ENCODE measurements at places on chromosomes 16 and 17.
A peak's percentile ranks its signal among the peaks of the same experiment; 100 is the strongest.

GRCh38 chr16:63981639-63982038 is 1140.2 kb downstream of the CDH11 start:
- no peak for DNase-seq

GRCh38 chr17:31175237-31175636 is 80.5 kb downstream of the NF1 start:
- DNase-seq = no peak

DNA sequence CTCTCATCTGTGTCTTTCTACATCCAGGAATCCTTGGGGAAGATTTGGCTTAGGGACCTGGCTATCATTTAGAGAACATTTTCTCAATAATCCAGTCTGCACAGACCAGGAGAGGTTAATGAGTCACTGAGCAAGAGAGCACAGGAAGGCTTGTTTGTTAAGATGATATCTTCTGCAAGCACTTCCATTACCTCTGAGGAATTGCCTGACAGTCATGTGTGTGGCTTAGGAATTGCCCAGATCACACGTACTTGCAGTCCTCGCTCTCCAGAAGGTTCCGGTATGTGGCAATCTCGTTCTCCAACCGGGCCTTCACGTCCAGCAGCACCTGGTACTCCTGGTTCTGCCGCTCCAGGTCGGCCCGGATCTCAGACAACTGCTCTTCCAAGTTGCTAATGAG is 3.3 kb downstream of the KRT37 start:
- no peak for DNase-seq

GRCh38 chr17:42985225-42985624 is 4.9 kb downstream of the RUNDC1 start:
- peak; percentile 90 for DNase-seq

DNA sequence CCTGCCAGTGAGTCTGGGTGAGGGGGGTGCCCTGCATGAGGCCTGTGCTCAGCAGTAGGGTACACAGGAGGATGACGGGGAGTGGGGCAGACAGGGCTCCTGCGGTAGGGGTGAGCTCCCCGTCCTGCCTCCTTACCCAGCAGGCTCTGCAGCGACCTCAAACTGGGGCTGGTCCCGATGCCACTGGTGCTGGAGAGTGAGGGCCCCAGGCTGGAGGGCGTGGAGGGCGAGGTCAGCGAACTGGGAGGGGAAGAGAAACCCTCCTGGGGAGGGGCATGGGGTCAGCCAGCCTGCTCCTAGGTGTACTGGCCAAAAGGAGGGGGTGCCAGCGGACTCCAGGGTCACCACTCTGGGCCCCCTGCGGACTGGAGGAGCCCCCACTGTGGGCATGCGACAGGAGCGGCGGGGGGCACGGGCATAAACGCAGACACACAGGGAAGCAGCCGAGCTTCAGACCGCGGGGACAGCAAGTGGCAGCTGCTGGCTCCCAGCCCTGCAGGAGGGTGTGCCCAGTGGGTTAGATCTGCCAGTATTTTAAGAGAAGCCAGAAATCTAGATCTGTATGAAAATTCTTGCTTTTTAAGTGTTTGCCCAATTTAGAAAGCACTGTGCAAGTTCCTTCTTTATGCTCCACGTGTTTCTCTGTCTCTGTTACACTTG is 9.0 kb upstream of the VASN start:
- DNase-seq = no peak

DNA sequence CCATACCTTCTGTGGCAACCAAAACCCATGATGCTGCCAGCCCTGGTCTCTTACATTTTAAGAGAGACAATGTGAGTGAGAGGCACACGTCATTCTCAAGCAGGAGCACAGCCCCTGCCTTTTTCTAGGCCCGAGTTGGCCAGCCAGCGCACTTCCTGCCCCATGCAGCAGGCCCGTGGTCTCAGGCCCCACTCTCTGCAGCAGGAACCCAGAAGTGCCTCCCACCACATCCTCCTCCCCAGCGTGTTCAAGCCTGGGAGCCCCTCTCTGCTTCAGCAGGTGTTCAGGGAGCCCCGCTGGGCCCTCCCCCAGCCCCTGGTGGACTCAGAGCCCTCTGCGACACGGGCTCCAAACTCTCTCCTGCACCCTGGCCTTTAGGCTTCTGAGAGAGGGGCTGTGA is 30.5 kb downstream of the ITGAE start:
- DNase-seq = peak; percentile 12

- DNase-seq = no peak
Measured at GRCh38 chr17:59493867-59494266, 71.5 kb upstream of the DHX40 start.

DNA sequence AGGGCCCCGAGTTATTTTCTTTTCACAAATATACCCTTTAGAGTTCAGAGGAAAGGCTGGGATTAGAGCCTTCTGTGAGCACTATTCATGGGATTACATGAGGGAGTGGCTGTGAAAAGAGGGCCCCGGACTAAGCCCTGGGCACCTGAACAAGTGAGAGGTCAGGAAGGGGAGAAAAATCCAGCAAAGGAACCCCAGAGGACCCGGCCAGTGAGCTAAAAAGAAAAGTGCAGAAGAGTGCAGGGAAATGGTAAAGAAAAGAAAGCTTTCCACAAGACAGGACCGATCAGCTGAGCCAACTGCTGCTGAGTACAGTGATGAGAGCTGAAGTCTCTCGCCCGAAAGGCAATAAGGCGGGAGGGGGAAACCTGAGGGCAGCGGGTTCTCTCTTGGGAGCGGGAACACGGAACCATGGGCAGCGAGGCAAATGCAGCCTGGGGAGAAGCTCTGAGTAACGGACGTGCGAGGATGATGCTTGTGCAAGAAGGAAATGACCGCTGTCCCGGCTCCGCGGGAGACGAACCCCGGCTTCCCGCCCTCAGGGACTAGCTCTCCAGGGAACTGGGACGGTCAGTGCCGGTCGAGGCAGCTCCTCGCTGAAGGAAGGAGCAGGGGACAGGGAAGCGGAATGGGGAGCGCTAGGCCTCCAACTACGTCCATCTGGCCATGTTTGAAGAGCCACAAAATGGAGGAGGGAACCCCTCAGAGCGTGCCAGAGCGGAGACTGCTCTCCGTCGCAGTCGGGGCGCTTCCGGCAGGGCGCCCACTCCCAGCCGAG is 665 bp upstream of the ALDH3A2 start:
- DNase-seq = peak; percentile 90

DNA sequence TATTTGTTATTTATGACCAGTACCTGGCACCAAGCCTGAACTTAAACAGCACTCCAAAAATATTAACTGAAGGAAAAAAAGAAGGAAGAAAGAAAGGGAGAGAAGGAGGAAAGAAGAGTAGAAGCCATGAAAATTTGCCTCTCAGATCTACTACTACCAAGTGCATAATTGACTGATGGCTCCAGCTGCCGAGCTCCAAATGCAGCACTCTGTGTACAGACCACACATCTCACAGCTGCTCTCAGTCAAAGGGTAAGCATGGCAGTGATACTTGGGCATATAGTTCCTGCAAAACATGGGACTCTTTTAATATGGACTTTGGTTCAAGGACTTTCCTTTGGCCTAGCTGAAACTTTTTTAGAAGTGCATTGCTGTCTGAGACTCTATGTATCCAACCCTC is 44.0 kb upstream of the NOG start:
- DNase-seq = no peak

- no peak for DNase-seq
Measured at GRCh38 chr16:52312716-52313115, 234.2 kb downstream of the TOX3 start.

DNA sequence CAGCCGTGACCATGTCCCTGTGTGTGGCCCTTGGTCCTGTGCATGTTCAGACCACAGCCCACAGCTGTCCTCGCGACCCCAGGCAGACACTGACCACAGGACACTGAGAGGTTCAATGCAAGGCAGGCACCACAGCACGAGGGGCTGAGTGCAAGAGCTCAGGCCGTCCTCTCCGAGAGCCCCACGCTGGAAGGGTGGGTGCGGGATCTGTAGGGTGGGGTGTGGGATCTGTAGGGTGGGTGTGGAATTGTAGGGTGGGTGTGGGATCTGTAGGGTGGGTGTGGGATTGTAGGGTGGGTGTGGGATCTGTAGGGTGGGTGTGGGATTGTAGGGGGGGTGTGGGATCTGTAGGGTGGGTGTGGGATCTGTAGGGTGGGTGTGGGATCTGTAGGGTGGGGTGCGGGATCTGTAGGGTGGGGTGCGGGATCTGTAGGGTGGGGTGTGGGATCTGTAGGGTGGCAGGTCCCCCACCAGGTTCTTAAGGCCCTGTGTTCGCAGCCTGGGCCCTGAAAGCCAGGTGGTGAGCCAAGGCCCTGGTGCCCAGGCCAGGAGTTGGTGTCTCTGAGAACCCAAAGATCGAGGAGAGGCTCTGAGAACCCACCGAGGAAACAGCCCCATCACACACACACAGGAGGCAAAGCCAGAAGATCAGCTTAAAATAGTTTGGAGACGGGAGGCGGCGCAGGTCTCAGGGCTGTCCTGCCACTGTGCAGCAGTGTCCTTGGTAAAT is 48.2 kb downstream of the METRNL start:
- DNase-seq = no peak

- DNase-seq = no peak
Measured at GRCh38 chr17:8835631-8836364, 31.7 kb downstream of the PIK3R6 start.

- DNase-seq = no peak
Measured at GRCh38 chr17:63954402-63955063, 18.2 kb downstream of the SCN4A start.

DNA sequence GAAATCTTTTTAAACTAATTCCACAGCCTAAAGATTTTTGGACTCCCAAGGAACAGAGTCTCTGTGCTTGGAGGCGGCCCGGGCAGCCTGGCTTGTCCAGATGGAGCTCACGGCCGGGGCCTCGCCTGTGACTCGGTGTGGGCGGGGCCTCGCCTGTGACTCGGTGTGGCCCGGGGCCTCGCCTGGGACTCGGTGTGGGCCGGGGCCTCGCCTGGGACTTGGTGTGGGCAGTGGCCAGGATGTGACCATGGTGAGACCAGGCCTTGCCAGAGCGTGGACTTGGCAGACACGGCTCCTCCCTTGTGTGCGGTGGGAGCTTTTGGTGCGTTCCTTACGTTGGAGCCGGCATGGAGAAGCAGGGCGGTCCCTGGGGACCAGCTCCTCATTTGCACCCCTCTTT is 92.3 kb downstream of the METRNL start:
- no peak for DNase-seq

GRCh38 chr17:49690256-49690655 is 12.4 kb upstream of the SPOP start:
- no peak for DNase-seq

DNA sequence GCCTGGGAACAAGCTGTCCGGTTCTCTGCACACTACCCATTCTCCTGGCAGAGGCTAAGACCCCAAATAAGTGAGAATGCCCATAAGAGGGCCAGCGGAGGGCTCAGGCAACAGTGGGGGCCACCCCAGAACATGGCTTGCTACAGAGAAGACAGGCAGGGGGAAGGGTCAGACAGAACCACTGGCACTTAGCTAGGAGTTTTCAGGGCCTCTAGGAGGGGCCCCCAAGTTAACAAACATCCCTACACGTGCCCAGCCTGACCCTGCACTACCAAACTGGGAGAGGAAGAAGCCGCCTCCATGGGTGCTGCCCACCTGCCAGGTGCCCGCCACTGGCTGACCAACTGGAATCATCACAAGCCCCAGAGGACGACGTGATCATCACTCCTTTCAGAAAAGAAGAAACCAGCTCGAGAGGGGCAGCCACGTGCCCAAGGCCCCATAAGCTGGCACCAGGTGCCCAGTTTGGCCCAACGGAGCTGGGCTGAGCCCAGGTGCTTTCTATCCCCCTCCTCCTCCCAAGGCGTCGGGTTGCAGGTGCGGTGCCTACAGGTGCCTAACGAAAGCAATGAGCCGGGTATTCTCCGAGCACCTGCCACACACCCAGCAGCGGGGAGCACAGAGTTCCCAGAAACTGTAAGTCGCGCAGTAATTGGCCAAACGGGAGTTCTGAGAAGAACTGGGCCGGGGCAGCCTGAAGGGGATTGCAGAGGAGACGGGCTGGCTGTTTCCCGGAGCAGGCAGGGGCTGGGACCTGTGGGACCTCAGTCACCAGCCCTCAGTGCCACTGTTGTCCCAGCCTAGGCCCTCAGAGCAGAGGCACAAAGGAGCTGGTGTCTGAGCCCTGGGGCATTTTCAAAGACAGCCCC is 13.2 kb downstream of the RPH3AL start:
- no peak for DNase-seq

DNA sequence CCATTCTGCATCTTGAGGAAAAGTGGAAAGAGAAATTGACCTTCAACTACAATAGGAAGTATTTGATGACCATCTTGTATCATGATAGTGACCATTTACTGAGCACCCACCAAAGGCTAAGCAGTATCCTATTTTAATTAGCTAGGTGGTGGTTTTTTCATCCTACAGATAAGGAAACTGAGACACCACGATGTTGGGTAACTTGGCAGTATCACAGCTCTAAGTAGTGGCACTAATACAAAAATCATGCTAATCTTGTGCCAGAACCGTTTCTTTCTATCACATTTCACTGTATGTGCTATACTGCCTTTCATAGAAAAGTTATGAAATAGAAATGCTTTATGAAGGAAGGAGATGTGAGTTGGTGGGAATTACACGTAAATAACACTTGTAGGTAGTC is 2.3 kb downstream of the EVI2B start:
- DNase-seq = no peak

DNA sequence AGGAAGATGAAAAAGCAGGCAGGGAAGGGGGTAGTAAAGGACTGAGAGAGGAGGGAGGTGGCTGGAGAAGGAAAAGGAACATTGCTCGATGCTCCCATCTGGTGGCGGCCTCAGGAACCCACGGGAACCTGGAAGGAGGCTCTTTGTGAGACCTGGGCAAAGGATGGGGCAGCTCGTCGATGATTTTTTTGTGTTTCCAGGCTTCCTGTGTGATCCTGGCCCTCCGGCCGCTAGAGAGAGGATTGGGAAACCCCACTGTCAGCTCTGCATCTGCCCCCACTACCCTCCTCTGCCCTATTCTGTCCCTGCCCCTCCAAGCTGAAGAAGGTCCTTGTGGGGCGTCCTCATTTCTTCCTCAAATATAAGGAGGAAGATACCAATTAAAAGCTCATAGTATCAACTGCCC is 6.6 kb downstream of the WFIKKN2 start:
- DNase-seq = peak; percentile 76

- DNase-seq = peak; percentile 68
Measured at GRCh38 chr17:70343114-70343513, 173.8 kb downstream of the KCNJ2 start.

DNA sequence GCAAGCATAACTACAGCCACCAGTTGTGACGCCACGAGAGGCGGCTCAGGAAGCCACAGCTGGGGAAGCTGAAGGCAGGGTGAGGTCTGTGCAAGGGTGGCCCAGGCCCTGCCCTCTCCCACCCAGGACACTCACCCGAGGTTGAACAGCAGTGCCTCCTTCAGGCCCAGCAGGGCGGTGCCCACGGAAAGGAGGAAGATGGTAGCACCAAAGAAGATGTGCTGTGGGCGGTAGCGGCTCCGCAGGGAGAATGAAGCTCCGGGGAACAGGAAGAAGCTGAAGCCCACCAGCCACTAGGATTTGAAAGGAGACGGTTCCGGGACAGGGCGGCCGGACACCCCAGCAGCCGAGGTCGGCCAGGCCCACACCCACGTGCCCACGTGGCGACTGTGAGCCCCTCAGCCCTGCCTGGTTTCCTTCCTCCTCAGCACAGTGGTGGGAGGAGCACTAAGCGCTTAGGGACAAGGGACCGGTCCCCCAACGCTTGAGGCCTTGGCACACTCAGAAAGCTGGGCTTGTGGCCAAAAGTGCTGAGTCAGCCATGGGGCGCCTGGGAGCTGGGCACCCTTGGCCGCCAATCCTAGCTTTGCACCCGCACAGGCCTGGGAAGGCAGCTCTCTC is 11.0 kb downstream of the CYB561 start:
- peak; percentile 55 for DNase-seq

Measured in suppressor macrophage treated with lipopolysaccharide for 4 hours (primary cell).